Occipital lobe (tissue), 3 donors: ENCODE measurements at places on chromosomes 5 and 9. TPM values are rescaled to one million over a fixed set of nuclear protein-coding genes. Genes with fewer than 3 reads are reported as not detected.

GRCh38 chr9:5708414-5708813, 79.5 kb downstream of the RIC1 start:
- DNase-seq = no peak

- DNase-seq = no peak
Measured at GRCh38 chr5:32074401-32074800, 99.7 kb downstream of the GOLPH3 start.

DNA sequence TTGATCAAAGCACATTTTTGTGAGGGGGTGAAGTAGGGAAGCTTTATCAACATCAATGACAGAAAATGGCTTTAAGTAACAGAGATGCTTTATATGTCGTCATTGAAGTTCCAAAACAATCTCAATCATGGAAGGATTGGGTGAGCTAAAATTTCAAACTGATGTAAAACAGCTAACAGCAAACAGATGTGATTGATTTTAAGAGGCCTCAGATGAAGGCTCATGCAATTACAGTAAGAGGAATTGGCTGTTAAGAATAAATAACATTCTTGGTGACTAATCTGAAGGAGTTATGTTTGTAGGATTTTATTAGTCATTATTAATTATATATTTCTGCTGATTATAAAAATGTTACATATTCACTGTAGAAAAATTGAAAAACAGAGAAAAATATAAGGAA, 63.5 kb upstream of the PUM3 start:
- DNase-seq = no peak

The TMEM215 gene
- 1.1 TPM for total RNA-seq

The B4GALT7 gene
- 15.8 TPM for total RNA-seq
